ENCODE measurements at places on chromosomes 1 and 21. TPM values are rescaled to one million over a fixed set of nuclear protein-coding genes. Genes with fewer than 3 reads are reported as not detected.

The TCHHL1 gene
- not detected for polyA plus RNA-seq

The OR2T11 gene
- polyA plus RNA-seq, result not detected

The MX2 gene
- not detected for polyA plus RNA-seq

The SLC6A17 gene
- 3.5 TPM for polyA plus RNA-seq

The GSTM1 gene
- polyA plus RNA-seq, result not detected

The C1QB gene
- polyA plus RNA-seq, result not detected

The TRIM45 gene
- polyA plus RNA-seq, result 4.6 TPM

The AGRN gene
- polyA plus RNA-seq, result 104 TPM

The AADACL3 gene
- not detected for polyA plus RNA-seq

The PPIAL4G gene
- not detected for polyA plus RNA-seq

The CAPN2 gene
- 62.6 TPM for polyA plus RNA-seq

The KCNAB2 gene
- 11.8 TPM for polyA plus RNA-seq

The FBXO44 gene
- polyA plus RNA-seq, result 126 TPM

The RPE65 gene
- not detected for polyA plus RNA-seq

The RNASEL gene
- polyA plus RNA-seq, result 0.76 TPM

The TPR gene
- 91.2 TPM for polyA plus RNA-seq

The SAMD13 gene
- polyA plus RNA-seq, result 14.9 TPM

The LEMD1 gene
- 67.6 TPM for polyA plus RNA-seq

The FCRL4 gene
- not detected for polyA plus RNA-seq

The TPTE gene
- polyA plus RNA-seq, result not detected

The SLC35F3 gene
- polyA plus RNA-seq, result 13.9 TPM

The RAP1GAP gene
- polyA plus RNA-seq, result 9.8 TPM

The MNDA gene
- polyA plus RNA-seq, result not detected

The SPATA21 gene
- 0.15 TPM for polyA plus RNA-seq

The WNT4 gene
- polyA plus RNA-seq, result 5.1 TPM

The COL18A1 gene
- 2.5 TPM for polyA plus RNA-seq

The RIPPLY3 gene
- 0.24 TPM for polyA plus RNA-seq

The CTSE gene
- polyA plus RNA-seq, result not detected

The UMODL1 gene
- not detected for polyA plus RNA-seq

The PGLYRP4 gene
- polyA plus RNA-seq, result not detected

Measured in neural cell (in vitro differentiated cells).